NCI-H526 treated with DMSO at 0.1 percent for 48 hours (cell line): ENCODE measurements at places on chromosomes 3 and 15.
A peak's percentile ranks its signal among the peaks of the same experiment; 100 is the strongest.

DNA sequence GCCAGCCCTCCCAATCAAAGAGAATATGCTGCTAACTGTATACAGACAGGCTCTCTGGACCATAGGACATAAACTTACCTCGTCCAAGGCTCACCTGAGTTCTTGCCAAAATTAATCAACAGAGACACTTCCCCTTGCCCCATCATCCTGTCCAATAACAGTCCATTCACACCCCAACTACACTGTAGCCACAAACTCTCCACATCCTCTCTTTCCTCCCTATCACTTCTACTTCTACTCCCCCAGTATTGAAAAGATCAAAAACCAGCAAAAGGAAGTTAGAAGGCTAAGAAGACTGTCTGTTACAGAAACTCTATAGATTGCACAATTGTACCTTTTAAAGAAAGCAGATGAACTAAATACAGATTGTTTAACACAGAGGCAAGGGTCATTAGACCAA is 133.5 kb upstream of the STT3B start:
- DNase-seq, result no peak

- DNase-seq, result no peak
Measured at GRCh38 chr15:69612112-69612511, 159.5 kb downstream of the RPLP1 start.

DNA sequence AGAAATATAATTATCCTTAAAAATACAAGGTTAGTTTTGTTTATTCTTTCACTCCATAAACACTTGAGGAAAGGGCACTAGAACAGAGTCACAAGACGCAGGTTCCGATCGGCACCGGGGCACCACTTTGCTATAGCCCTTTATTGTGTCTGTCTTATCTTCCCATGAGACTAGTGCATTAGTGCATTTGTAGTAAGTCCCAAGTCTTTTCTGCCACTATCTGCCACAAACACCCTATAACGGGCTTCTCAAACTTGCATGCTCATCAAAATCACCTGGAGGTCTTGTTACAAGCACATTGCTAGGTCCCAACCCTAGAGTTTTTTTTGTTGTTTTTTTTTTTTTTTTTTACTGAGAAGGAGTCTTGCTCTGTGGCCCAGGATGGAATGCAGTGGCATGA is 213.1 kb downstream of the FOXP1 start:
- DNase-seq, result no peak

DNA sequence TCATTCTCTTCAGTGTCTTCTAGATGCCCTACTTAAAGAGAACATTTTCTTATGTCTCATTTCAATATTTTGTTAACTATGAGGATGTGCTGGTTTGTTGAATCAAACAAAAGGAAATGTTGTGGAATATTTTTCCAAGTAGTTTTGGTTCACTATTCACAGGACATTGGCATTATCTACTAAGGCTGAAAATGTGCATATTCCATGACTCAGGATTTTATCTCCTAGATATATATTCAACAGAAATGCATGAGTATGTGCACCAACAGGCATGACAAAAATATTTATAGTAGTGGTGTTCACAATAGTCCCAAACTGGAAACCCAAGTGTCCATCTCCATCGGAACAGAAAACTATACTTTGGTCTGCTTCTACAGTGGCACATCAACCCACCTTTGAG is 16.7 kb upstream of the NR1I2 start:
- DNase-seq, result no peak

DNA sequence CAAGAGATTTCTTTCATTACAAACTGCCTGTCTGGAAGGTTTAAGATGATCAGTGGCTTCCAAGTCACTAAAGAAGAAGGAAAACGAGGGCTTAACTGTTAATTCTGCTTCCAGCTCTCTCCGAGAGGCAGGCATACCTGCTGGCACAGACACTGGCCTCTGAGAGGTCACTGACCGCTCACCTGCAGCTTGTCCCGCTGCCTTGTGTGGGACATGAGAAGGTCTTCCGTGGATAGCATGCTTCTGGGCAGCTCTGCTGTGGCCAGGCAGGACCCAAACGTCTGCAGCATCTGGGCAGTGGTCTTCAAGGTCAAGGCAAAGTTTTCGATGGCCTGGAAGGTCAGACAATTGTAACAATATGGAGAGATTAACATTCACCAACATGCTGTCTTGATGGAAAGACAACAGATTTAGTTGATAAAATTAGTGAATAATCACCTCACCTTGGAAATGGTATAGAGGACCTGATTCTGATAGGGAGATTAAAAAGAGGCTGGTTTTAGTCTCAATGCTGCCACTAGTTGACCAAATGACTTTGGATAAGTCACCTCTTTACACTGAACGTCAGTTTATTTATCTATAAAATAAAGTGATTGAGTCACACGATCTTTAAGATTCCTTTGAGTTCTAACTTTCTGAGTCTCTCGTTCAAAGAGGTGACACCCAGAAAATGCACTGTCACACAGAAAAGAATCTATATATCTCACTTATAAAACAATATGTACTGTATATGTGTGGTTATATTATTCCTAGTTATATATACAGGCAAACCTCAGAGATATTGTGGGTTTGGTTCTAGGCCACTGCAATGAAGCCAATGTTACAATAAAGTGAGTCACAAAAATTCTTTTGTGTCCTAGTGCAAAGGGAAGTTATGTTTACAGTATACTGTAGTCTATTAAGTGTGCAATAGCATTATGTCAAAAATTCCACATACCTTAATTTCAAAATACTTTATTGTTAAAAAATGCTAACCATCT is 65.1 kb downstream of the B3GNT5 start:
- no peak for DNase-seq

- DNase-seq, result no peak
Measured at GRCh38 chr3:30775040-30775439, 119.4 kb downstream of the GADL1 start.

DNA sequence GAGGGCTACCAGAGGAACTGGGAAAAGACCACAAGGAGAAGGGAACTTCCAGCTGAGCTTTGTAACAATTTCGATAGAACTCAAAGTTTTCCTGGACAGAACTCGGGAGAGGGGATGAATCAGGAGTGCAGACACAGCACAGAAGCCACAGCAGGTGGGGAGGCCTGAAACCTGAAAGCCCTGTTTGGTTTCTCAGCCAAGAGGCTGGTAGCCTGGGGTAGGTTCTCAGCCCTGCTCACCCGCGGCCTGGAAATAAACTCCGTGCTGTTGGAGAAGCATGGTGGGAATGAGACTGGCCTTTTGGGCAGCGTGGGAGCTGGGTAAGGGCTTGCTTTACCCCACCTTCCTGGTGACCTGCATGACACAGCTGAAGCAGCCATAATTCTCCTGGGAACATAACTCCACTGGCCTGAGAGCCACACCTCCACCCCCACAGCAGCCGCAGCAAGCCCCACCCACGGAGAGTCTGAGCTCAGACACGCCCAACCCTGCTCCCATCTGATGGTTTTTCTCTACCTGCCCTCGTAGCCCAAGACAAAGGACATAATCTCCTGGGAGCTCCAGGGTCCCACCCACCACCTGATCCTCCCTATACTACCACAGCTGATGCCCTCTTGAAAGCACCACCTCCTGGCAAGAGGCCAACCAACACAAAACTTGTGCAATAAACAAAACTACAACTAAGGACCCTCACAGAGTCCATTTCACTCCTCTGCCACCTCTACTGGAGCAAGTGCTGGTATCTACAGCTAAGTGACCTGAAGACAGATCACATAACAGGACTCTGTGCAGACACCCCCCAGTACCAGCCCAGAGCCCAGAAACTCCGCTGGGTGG is 52.5 kb upstream of the CHRM5 start:
- DNase-seq, result no peak

DNA sequence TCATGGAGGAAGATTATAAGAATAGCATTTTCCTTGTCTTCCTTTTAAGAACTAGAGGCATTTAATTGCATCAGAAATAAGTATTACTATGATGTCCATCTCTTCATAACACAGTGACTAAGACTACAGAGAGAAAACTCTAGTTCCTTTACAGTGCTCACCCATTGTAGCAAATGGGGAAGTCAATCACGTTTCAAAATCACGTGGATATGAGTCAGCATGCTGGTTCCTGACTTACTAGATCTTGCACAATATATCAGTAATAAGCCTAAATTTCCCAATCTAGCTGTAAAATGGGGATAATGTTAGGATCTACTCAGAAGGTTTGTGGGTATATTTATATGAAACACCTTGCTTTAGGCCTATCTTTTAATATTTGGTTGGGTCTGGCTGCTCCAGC is 254.8 kb upstream of the EOMES start:
- DNase-seq, result no peak

- DNase-seq, result no peak
Measured at GRCh38 chr15:49101536-49101935, 53.9 kb downstream of the COPS2 start.

DNA sequence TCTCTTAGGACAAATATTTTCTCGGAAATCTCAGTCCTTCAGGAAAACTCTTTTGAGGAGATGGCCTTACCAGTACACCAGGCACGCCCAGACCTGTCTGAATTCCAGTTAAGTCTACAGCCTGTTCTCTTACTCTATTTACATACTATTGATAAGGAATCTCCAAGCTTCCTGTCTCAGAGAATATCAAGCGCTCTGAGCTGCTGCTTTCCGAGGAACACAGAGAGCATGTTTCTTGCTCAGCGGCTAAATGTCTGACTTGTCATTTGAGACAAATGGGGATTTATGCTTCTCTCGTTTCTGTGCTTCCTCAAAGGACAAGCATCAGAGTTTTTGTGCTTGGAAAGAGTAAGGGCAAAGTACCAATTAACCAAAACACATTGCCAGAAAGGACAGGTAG is 112.4 kb upstream of the CCDC54 start:
- DNase-seq, result peak; percentile 1

- no peak for DNase-seq
Measured at GRCh38 chr3:8539419-8539818, 37.8 kb downstream of the LMCD1 start.

- DNase-seq, result no peak
Measured at GRCh38 chr3:134769287-134769868, 25.7 kb upstream of the EPHB1 start.

DNA sequence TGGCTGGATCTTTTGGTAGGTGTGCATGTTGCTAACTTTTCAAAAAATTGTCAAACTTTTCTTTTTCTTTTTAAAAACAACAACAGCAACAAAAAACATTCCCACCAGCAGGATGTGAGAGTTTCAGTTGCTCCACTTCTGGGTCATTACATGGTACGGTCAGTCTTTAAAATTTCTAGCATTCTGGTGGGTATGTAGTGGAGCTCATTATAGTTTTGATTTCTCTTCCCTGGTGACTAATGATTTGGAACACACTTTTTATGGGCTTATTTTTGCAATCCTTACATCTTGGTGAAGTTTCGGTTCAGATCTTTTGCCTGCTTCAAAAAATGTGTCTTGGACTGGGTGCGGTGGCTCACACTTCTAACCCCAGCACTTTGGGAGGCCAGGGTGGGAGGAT is 19.3 kb downstream of the ATP1B3 start:
- DNase-seq, result no peak

DNA sequence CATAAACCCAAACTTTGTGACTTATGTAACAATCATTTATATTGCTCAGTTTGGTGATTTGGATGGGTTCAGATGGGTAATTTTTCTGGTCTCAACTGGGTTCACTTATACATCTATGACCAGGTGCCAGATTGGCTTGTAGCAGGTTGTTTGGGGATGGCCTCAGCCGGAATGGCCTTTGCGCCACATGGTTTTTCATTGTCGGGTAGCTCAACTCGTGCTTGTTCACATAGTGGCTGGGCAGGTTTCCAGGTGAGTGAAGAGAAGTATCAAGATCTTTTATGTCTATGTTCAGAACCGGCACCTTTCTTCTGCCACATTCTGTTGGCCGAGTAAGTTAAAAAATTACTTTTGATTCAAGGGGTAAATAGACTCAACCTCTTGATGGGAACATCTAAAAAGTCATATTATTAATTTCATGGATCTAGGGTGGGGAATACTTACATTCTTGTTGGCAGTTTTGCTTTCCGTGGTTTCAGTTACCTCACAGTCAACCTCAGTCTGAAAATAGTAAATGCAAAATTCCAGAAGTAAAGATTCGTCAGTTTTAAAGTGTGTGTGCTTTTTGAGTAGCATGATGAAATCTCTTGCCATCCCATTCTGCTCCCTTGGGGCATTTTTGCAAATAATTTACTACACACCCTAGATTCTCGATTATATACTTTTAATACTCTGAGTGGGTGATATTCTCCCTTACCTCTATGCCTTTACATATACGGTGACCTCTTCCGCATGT is 745.7 kb upstream of the CCDC54 start:
- DNase-seq, result no peak

- DNase-seq, result no peak
Measured at GRCh38 chr3:24493746-24494617, 668 bp downstream of the THRB start.

GRCh38 chr3:159884661-159885402 is 103.8 kb upstream of the IL12A start:
- DNase-seq, result peak; percentile 12

GRCh38 chr15:49621401-49621811 is 558 bp downstream of the DTWD1 start:
- peak; percentile 58 for DNase-seq

GRCh38 chr15:39820050-39820602 is 37.5 kb upstream of the FSIP1 start:
- no peak for DNase-seq

GRCh38 chr15:98308117-98308516 is 340.2 kb upstream of the IGF1R start:
- no peak for DNase-seq

DNA sequence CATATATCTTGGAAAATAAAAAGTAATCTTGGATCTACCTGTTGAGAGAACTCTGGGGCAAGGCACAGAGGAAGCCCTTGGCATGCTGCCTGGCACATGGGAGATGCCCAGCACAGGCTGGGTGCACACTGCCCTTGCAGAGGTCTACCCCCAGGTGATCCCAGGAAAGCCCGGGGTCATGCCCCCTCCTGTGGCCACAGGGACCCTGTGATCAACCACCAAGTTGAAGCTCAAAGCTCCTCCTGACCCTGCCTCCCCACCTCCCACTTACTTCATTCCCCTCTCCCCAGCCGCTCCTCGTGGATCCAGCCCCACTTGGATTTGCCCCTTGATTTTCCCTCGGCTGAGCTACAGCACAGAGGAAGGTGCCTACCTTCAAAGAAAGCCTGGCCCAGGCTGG is 62.7 kb upstream of the LARS2 start:
- no peak for DNase-seq

GRCh38 chr3:179181021-179181472 is 32.9 kb downstream of the PIK3CA start:
- no peak for DNase-seq

- peak; percentile 55 for DNase-seq
Measured at GRCh38 chr15:96326328-96327154, 4.0 kb upstream of the NR2F2 start.

- DNase-seq, result no peak
Measured at GRCh38 chr15:47377465-47377864, 339.8 kb upstream of the SEMA6D start.

DNA sequence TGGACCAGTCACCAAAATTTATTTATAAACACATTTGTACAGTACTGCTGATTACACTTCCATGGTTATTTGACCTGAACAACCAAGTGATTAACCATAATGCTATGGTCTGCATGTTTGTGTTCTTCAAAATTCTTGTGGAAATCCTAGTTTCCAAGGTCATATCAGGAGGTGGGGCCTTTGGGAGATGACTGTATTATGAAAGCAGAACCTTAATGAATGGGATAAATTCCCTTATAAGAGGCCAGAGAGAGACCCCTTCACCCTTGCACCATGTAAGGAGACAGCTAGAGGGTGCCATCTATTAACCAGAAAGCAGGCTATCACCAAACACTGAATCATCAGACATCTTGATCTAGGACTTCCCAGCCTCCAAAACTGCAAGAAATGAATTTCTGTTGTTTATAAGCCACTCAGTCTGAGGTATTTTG is 1.9 kb downstream of the SCAPER start:
- DNase-seq, result peak; percentile 21

- DNase-seq, result peak; percentile 61
Measured at GRCh38 chr3:146189519-146190173, 28.7 kb upstream of the PLOD2 start.

GRCh38 chr3:4813909-4814304 is 165.3 kb upstream of the BHLHE40 start:
- no peak for DNase-seq
